Stimulated activated CD8-positive, alpha-beta memory T cell treated with anti-CD3 and anti-CD28 coated beads, Interleukin-15, amount 100 ng/mL, for 48 hours (primary cell): ENCODE measurements at places on chromosomes 5 and 9.

- no peak for DNase-seq
These were observed 212.4 kb upstream of the MEF2C start for GRCh38 chr5:89095341-89095740.

- DNase-seq = no peak
These were observed 1810.7 kb upstream of the CDH6 start for GRCh38 chr5:29382780-29383179.

DNA sequence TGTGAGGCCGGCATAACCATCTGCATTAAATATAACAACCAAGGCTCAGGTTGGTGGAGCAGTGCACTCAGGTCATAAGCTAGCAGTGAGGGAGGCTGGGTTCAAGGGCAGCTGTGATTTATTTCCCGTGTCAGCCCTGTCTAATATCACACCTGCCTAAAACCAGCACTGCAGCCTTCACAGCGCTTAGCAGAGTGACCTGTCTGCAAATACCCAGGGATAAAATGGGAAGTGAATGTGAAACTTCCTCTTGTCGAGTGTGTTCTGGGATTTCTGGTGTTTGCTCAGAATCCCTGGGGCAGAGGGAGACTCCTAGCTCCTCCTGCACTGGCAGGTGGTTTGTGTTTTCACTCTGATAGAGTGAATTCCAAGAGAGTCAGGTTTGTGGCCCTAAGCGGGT, 57.5 kb downstream of the ZNF510 start:
- DNase-seq = no peak

- DNase-seq = no peak
These were observed 18.4 kb downstream of the SLC25A46 start for GRCh38 chr5:110757118-110757729.

GRCh38 chr5:30968971-30969370, 224.5 kb upstream of the CDH6 start:
- DNase-seq = no peak

DNA sequence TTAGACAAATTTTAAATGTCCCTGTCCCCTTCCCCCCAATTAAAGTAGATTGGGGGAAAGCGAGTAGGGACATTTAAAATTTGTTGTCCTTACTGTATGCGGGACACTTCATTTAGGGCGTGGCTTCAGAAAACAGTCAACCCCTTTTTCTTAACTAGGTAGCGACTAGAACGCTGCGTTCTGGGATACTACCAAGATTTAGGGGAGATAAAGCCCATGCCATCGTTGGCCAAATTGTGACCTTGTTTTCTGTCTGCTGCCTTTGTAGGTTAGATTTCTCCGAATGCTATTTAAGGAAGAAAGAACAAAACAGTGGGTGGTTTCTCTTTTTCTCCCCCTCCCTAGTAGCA, 1.2 kb downstream of the CKS2 start:
- no peak for DNase-seq

- no peak for DNase-seq
These were observed 1.4 kb downstream of the TMEFF1 start for GRCh38 chr9:100474082-100474923.

DNA sequence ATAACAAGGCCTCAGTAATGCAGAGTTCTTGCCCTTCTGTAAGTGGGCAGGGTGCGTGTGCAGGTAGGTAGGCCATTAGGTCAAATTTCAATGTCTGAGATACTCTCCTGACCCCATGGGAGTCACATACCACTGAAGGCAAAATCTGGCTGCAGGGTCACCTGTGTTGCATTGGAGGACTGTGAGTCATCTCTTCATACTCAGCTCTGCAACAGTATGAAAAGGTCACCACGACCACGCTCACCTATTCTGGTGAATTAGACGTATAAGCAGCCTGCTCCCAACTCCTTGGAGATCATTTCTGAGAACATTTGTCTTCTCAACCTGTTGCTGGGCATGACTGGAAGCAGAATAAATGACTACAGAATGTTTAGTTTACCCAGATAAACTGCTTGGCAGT, 599.8 kb downstream of the PDE4D start:
- DNase-seq = peak; percentile 13

DNA sequence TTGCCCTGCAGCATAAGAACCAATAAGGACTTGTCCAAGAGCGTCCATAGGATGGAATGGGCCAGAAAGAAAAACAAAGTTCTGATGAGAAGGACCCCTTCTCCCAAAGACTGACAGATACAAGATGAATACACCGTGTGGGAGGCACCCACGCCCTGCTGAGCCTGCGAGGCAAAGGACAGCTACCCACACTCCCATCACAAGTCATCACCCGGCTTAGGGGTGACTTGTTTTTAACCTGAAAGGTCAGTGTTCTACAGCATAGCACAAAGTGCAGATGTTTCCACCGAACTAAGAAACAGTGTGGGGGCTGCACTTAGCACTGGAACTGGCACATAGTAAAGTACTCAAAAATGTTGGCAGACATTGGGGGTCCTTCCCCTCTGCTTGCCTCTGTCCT, 13.9 kb downstream of the TNIP1 start:
- DNase-seq = no peak

DNA sequence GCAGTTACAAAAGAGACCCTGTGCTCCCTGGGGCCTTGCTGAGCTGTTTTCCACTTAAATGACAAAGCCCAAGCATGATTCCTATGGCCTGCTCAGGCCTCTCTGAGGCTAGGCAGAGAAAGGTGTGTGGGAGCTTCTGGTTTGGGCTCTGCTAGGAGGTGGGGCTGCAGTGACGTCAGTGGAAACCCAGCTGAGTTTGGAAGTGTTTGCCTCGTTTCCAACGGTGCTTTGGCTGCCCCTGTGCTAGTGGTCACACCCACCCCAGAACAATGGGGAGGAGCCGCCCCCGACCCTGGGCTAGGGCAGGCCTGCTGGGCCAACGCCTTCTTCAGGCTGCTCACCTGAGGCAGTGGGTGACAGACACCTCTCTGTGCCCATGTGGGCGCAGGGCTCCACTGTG, 10.4 kb downstream of the ANGPTL2 start:
- DNase-seq = no peak

DNA sequence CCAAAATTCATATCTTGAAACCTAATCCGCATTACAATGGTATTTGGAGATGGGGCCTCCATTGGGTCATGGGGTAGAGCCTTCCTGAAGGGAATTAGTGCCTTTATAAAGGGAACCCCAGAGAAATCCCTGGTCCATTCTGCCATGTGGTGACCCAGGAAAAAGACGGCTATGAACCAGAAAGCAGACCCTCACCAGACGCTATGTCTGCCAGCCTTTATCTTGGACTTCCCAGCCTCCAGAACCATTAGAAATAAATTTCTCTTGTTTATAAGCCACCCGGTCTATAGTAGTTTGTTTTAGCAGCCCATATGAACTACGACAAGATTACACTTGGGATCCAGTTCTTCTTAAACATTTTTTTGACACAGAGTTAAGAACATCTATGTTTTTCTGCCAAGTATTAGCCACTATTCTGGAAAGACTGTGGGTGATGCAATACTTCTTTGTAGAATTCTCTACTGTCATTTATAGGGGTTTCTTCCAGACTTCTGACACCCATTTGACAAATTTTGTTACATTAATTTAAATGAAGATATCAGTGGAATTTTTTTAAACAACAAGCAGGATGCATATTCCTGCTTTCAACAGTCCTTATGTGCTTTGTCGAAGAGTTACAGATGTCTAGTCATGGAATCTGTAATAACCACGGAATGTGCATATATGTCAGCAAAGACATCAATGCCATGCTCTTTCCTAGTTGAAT, 572.4 kb downstream of the NR2F1-AS1 start:
- DNase-seq = no peak

- DNase-seq = no peak
These were observed 414.5 kb upstream of the ADAMTS16 start for GRCh38 chr5:4725594-4725993.

DNA sequence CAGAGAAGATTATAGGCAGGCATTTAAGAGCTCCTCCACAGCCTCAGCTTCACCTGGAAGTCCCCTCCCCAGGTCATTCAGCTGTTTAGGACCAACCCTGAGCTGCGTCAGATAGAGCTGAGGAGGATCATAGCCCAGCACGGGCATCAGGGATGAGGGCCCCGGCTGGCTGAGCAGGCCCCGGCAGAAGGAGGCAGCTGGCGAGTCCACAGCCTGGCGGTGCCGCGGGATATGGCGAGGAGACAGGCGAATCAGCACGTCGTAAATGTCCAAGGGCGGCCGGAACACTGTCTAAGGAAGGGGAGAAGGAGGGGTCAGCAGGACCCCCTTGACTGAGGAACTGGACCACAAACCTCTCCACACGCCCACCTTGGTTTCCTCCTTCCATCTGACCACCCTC, 10.6 kb downstream of the NOL6 start:
- DNase-seq = no peak

- DNase-seq = no peak
These were observed 23.9 kb downstream of the SECISBP2 start for GRCh38 chr9:89342213-89342612.

DNA sequence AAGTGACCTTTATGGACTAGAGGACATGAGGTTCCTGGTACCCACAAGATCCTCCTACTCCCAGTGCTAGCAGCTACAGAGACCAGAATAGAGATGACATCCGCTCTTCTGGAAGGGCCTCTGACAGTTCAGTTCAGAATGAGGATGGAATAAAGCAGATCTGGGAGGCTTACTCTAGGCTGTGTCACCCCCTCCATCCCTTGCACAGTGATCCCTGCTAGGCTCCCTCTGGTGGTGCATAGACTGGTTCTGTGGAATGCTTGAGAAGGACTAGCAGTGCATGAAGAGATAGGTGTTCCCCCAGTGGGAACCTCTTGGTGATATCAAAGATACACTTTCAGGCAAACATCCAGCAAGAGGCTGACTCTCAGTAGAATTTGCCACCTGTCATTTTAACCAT, 83.0 kb downstream of the NPR3 start:
- DNase-seq = no peak

- DNase-seq = no peak
These were observed 73.6 kb downstream of the USP20 start for GRCh38 chr9:129908906-129909305.

GRCh38 chr5:76383126-76383832, 19.8 kb upstream of the IQGAP2 start:
- DNase-seq = no peak

DNA sequence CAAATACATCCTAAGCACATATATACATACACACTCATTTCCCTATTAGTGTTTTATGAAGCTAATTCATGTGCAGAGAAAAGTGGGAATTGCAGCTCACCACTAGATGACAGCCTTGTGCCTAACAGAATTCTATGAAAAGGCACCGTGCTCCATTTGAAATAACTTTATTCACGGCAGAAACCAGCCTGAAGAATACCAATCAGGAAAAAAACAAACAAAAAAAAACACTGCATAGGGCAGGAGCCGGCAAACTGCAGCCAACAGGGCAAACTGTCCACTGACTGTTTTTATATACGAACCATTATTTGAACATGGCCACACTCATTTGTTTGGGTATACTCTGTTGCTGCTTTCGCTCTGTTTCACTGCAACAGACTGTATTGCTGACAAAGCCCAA, 33.6 kb downstream of the ERMP1 start:
- DNase-seq = no peak

- DNase-seq = peak; percentile 25
These were observed 603.3 kb downstream of the KIF4B start for GRCh38 chr5:155616779-155617392.

DNA sequence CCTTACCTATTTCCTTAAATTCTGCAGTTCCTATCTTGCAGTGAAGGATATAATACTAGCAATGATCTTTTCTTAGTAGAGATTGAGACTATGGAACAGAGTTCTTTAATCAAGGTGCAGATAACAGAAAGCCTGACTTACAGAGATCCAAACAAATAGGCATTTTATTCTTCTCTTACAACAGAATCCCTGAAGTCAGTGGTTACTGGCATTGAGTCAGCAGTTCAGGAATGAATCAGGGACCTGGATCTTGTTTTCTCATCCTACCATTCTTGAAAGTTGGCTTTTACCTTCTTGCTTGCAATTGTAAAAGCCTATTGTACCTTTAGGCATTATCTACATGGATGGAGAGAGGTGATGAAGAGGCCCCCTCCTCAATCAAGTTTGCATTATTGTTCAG, 47.5 kb upstream of the TLE4 start:
- no peak for DNase-seq

DNA sequence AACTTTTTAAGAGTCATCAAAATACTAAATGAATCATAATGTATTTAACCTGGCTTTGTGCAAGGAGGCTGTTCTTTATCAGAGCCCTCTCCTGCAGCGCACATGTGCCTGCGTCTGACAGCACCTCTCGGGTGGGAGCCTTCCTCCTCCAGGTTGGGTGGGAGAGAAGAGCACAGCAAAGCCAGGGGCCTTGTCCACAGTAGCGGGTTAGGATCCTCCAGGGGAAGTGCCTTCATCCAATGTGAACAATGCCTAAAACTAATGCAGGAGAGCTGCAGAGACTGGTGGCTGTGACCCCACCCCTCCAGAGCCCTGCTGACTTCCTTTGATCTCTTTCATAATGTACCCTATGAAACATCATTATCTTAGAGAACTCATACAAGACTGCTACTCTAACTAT, 10.2 kb downstream of the UBE2QL1 start:
- DNase-seq = no peak

- DNase-seq = no peak
These were observed 58.4 kb downstream of the UGCG start for GRCh38 chr9:111955048-111955447.

GRCh38 chr5:158284242-158284641, 425.3 kb upstream of the CLINT1 start:
- no peak for DNase-seq

- no peak for DNase-seq
These were observed 7.8 kb downstream of the PDE8B start for GRCh38 chr5:77218263-77218662.

DNA sequence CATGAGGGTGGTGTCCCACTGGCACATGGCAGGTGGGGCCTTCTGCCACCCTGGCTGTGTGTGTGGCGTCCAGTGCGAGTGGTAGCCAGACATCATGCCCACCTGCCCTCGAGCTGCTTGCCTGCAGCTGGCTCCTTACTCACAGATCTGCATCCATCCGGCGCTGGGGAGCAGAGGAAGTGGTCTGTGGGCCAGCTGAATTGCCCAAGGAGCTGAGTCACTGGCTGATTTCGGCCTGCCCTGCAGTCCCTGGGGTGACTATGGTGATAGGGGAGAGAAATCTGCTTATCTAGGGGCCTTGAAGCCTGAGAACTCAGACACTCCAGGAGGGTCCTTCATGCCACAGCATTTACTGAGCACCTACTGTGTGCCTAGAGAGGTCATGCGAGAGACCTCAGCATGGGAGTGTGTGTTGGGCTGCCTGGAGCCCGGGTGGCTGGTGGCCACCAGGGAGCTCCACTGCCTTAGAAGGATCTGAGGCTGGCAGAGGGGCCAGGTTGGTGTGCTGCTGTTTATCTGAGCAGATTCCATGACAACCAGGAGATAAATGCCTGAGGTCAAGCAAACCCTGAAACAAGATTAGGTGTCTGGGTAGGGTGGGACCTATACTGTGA, 57.1 kb downstream of the SLC22A5 start:
- peak; percentile 73 for DNase-seq

DNA sequence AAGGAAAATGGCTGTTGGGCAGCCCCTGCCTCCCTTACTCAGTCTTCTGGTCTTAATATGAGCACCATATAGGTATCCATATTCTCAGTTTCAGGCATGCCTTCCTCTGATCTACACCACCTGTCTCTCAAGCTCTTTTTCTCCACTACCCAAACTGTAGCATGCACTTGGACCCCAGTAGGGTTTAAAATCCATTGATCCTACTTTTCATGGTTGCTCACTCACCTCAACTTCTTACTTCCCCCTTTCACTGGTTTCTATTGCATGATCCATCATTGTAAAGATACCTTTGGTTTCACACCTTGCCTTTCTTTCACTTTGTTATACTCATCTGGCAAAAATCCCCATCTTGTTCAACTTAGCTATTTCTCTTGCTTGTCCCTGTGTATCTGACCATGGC, 159.4 kb downstream of the KDM4C start:
- DNase-seq = no peak
